ENCODE measurements at places on chromosomes 11 and 22.

- DNase-seq: no peak
Observed at GRCh38 chr11:74520927-74521665, 27.6 kb upstream of the LIPT2 start.

- DNase-seq: no peak
Observed at GRCh38 chr11:62601122-62601371, 618 bp downstream of the MTA2 start.

GRCh38 chr22:31089160-31090100 lies 8.3 kb downstream of the SMTN start:
- DNase-seq: no peak

DNA sequence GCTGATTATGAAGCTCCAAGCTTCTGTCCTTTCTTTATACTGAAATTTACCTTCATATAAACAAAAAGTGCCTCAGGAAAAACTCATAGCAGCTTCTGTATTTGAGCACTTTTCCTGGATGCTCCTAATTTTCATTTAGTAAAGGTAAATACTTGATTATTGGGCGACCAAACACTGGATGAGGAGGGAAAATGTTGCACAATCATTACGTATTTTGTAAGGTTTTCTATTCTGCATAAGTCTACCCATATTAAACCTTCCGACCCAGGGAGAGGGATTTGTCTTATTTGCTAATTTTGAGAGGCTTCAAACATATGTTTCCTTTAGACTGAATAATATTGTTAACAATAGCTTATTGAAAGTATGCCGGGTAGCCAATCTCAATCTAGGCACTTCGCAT lies 4.3 kb upstream of the SLC6A5 start:
- DNase-seq: no peak

DNA sequence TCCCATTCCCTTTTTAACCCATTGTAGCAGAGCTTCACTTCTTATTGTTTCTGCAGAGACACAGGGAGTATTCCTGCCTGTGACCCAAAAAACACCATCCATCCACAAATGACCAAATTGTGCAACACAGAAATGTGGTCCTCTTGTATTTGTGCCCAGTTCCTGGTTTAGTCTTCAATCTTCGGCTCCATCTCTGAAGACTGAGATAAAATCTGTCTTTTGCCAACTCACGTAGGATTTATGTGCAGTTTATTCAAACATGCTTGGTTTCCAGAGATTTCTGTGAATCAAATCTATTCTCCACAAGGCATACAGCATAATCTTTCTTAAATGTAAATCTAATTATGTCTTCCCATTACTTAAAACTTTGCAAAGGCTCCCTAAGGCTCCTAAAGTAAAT lies 307.0 kb downstream of the AASDHPPT start:
- DNase-seq: no peak

GRCh38 chr11:124153821-124154220 lies 29.3 kb upstream of the OR10D3 start:
- no peak for DNase-seq

- DNase-seq: peak; percentile 36
Observed at GRCh38 chr11:48011798-48012391, 31.5 kb downstream of the PTPRJ start.

DNA sequence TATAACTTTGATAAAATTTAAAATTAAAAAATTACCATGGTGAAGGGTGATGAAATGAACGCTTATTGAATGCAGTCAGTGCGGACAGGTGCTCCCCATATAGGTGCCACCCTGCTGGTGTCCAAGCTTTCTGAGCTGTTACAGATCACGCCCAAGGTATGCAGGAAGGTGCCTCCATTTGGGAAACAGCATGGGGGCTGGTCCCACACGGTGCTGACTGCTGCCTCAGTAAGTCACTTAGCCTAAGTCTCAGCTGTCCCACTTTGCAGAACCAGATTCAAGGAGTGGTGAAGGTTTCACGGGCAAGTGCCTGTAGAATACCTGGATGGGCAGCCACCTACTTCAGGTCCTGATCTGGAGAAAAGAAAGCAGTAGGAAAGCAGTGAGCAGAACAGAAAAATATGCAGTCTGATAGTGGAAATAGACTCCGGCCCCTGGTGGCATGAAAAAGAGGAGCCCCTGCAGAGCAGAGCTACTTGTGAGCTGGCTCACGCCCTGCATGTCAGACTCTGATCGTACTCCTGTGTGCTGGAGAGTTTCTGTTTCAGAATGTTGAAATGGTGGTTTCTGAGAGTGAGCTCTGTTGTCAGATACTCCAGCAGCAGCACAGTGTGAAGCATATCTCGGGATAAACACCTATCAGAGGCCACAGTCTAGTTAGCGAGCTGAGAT lies 33.2 kb downstream of the ADORA2A start:
- DNase-seq: no peak

DNA sequence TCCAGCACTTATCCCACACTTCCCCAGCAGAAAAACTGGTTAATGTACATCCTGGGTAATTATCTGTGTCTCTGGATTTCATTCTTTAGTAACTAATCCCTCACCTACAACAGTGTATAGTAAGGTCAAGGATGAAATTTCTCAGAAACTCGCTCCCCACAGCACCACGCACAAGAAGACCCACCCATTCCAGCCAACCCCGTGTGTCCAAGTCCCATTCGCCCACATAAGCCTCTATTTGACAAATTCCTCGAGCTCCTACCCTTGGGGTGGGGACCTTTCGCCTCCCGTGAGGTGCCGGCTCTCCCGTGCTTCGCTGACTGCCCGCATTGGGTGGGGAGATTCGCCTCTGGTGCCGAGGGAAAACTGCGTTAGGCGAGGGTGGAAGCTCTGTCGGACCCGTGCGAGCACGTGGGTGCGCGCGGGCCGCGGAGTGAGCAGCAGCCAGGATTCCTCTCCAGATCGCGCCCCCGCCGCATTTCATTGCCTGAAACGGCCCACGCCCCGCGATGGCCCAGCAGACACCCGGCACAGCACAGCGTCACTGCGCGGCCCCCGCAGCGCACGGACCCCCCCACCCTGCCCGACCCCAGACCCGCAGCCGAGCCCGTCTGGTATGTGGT lies 866 bp downstream of the EXPH5 start:
- peak; percentile 0 for DNase-seq

DNA sequence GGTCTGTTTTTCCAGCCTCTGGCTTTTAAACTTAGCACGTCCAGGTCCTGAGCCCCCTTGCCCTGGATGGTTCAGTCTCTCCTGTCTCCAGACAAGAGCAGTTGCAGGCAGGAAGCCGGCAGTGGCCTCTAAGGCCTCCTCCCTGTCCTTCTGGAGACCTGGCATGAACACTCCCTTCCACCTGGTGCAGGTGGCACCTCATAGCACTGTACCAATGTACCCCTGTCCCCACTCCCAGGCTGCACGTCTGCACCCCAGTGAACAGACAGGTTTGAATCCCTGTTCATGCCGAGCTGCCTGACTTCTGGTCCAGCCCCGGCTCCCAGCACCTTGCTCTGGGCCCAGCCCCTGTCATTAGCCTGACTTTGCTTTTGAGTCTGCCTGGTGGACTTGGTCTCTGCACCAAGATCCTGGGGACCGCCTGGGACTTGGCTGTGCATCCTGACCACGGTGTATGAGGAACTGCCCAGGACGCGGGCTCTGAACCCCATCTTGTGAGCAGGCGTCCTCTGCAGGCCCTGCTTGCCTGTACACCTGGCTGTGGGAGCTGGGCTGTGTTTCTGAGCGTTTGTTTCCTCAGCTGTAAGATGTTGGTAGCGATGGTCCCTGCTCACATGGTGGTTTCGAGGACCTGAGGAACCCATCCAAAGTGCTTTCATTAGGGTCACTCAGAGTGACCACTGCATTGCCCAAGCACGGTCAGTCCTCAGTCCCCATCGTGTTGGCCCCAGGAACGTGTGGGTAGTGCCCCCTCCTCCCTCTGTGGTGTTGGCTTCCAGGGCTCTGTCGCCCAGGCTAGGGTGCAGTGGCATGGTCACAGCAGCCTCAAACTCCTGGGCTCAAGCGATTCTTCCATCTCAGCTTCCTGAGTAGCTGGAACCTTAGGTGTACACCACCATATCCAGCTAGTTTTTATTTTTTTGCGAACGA lies 75.0 kb upstream of the SHANK2 start:
- DNase-seq: no peak

All from stimulated activated CD8-positive, alpha-beta memory T cell treated with anti-CD3 and anti-CD28 coated beads, Interleukin-2, amount 100 ng/mL, for 1 hour (primary cell).